NCI-H2227 treated with DMSO at 0.1 percent for 48 hours (cell line): ENCODE measurements at places on chromosomes 12 and 14.

- no peak for DNase-seq
Observed at GRCh38 chr12:13130981-13131380, 27.5 kb upstream of the GSG1 start.

- DNase-seq, result peak; percentile 18
Observed at GRCh38 chr12:45227316-45228067, 11.6 kb downstream of the ANO6 start.

GRCh38 chr12:61810486-61810885 is 449.7 kb upstream of the USP15 start:
- no peak for DNase-seq

- no peak for DNase-seq
Observed at GRCh38 chr12:2986876-2987275, 27.7 kb downstream of the TEAD4 start.

GRCh38 chr12:77940567-77940966 is 109.9 kb downstream of the NAV3 start:
- DNase-seq, result no peak

DNA sequence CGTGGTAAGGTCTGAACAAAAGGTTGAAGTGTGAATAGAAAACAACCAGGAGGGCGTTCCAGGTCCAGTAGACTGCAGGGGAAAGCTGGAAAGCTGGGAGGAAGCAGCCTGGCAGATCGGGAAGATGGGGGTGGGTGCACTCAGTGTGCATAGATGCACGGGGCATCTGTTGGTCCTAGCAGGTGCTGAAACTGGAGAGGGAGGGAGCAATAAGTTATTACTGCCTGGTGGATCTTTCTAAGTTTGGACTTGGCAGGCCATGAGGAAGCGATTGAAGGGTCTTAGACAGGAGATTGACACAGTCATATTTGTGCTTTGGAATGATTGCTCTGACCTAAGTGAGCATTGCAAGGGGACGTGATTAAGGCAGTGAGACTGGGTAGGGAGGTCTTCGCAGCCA is 194.4 kb downstream of the EFCAB11 start:
- DNase-seq, result no peak

- DNase-seq, result no peak
Observed at GRCh38 chr12:124881123-124881522, 17.5 kb upstream of the SCARB1 start.

GRCh38 chr14:26598672-26599131 is 869 bp upstream of the NOVA1 start:
- no peak for DNase-seq

GRCh38 chr12:94768398-94769046 is 118.2 kb upstream of the TMCC3 start:
- no peak for DNase-seq

GRCh38 chr14:56731187-56731586 is 79.1 kb downstream of the OTX2 start:
- no peak for DNase-seq

DNA sequence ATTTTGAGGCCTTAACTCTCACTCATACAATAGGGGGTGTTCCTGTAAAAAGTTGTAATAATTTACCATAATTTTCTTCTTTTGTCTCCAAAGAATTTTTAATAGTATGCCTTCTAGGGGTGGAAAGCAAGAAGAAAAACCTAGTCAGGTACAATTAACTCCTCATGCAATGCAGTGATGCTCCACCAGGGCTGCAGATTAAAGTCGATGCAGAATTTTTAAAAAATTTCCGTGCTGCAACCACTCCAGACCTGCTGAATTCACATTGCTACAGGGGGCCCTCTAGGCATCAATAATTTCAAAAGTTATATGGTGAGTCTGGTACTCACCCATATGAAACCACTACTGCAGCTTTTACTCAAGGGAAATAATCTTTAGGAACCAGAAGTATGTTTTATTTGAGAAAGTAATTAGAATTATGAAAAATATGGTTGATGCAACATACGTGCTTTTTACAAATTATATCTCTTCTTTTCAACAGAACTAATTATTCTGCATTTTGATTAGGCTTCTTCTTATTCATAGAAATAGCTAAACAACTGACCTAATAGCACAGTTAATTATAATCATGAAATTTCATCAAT is 353.2 kb downstream of the BCAT1 start:
- DNase-seq, result no peak

DNA sequence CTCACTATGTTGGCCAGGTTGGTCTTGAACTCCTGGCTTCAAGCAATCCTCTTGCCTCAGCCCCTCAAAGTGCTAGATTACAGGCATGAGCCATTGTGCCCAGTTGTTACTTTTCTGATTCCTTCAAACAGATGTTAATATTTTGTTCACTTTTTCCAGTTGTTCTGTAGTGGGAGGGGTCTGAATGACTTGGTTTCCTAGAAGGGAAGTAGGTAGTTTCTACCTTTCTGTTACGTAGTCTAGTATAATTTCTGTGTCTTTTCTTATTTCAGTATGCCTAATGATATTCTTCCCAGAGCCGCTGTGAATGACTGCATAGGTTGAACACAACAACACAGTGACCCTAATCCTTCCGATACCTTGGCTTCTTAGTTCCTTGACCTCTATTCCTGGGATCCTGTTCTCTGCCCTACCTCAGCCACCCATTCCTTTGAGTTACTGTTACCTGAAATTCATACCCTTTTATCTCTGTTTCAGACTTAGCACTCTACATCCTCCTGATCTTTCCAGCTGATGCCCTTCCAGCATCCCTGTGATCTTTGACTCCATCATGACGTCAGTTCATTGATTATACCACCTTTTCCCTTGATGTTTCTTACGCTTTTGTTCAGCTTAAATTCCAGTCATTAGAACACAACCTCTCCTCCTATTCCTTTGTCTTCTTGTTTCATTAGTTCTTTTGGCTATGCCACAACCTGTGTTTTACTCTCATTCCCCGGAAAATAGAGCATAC is 33.3 kb downstream of the RCOR1 start:
- peak; percentile 68 for DNase-seq

GRCh38 chr12:107485731-107486130 is 199.9 kb upstream of the PWP1 start:
- DNase-seq, result no peak
